LHCN-M2 (cell line): ENCODE measurements at places on chromosomes 3 and 15. TPM values are rescaled to one million over a fixed set of nuclear protein-coding genes. Genes with fewer than 3 reads are reported as not detected.
A peak's percentile ranks its signal among the peaks of the same experiment; 100 is the strongest.

Gene COMMD4
- total RNA-seq, result 185 and 198 TPM in 2 replicates

DNA sequence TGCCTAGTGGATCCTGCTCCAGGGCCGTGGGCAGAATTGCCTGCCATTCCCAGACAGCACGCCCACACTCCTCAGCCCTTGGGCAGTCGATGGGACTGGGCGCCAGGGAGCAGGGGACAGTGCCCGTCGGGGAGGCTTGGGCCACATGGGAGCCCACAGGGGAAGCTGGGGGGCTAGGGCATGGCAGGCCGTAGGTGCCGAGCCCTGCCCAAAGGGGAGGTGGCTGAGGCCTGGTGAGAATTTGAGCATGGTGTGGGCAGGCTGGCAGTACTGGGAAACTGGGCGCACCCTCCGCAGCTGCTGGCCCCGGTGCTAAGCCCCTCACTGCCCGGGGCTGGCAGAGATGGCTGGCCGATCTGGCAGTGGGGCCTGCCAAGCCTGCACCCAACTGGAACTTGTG lies 1225.9 kb upstream of the EPHA6 start:
- DNase-seq, result no peak

GRCh38 chr3:58698246-58698645 lies 31.7 kb upstream of the FAM3D start:
- DNase-seq, result no peak

Gene NRROS
- total RNA-seq, result 1.0 and 2.5 TPM in 2 replicates

DNA sequence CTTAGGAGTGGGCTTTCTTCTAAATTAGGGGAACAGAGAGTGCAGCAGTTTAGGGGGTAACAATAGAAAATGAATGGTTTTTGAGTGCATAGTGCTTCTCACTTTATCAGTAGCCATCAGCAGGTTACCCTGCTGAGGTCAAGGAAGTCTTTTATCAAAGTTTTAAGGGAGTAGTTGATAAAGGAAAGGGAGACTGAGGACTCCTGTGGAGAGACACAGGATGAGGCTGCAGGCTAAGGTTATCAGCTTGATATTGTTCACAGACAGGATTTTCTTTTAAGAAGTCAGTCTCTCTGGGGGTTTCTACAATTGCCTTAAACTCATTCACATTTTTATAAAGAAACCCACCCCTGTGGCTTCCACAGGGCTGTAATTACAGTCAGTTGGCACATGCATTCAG lies 205.0 kb downstream of the AGBL1 start:
- DNase-seq, result no peak

- no peak for DNase-seq
These were observed 13.3 kb downstream of the ZNF592 start for GRCh38 chr15:84761607-84762131.

DNA sequence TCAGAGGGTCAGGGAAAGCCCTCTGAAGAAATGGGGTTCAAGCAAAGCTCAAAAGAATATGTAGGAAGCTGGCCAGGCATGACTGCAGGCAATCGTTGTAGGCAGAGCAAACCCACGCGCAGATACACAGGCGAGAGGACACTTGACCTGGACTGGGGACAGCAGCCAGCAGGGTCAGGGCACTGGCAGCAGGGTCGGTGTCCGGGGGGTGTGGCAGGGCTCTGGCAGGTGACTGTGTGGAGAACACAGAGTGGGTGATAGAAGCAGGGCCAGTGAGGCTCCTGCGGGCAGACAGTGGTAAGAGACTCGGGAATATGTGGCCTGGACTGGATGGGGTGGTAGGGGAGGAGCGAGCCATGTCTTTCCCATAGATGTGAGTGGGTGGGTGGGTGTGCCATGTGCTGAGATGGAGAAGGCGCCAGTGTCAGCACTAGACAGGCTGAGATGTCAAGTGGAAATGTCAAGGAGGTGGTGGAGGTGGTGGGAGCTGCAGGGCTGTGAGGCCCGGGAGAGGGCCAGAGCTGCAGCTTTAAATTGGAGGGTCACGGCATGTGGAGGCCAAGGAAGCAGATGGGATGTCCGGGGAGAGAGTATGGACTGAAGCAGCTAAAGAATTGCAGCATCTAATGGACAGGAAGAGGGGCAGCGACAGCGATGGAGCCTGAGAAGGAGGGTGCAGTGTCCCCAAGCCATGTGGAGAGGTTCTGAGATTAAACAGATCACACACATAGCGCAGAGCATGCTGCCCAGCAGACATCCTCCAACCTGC lies 13.4 kb downstream of the TMEM43 start:
- no peak for DNase-seq

DNA sequence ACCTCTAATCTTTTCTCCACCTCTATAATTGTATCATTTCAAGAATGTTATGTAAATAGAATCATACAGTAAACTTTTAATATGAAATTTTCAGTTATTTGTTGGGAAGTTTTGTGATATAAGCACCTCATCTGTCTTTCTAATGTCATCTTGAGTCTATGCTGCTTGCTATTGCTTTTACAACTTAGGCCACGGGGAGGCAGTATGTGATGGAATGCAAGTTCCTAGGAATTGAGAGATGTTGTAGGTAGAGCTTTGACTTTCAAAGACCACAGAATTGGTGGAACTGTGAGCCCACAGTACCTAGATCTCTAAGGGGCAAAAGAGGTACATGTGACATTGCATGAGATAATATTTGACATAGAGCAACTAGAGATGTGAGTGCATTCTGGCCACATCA lies 328.3 kb downstream of the MFSD1 start:
- DNase-seq, result peak; percentile 64

DNA sequence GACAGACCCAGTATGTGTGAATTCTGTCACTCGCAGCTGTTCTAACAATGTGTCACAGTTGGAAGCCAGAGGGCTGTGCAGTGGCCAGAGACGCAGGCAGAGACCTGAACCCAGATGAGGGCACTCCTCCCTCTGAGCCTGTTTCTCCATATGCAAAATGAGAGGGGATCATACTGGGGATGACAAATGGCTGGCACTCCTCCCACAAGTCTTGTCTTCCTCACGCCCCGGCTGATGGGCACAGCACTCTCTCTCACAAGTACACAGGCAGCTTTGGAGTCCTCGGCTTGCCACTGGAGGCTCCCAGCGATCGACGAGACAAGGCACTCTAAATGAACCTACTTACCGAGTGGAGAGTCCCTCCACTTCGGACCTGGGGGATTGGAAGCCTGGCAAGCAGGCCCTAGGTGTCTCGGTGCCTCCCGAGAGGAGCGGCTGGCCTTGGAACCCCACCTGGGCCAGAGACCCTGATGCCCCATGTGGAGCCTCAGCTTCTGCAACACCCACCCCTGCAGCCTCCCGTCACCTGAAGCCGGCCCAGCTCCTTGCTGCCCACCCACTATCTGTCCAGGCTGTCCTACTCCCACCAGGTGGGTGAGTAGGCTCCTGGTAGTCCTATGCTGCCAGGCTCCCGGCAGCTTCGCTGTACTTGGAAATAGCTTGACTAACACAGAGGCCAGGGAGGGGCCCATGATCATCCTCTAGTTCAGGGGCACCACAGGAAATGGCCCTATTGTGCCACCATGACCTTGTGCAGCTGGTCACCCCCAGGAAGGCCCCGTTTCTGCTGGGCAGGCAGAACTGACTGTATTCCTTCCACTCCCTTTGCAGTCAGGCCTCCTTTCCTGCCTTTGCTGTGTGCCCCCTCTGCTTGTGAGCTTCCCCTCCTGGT lies 65.0 kb upstream of the IQSEC1 start:
- no peak for DNase-seq

DNA sequence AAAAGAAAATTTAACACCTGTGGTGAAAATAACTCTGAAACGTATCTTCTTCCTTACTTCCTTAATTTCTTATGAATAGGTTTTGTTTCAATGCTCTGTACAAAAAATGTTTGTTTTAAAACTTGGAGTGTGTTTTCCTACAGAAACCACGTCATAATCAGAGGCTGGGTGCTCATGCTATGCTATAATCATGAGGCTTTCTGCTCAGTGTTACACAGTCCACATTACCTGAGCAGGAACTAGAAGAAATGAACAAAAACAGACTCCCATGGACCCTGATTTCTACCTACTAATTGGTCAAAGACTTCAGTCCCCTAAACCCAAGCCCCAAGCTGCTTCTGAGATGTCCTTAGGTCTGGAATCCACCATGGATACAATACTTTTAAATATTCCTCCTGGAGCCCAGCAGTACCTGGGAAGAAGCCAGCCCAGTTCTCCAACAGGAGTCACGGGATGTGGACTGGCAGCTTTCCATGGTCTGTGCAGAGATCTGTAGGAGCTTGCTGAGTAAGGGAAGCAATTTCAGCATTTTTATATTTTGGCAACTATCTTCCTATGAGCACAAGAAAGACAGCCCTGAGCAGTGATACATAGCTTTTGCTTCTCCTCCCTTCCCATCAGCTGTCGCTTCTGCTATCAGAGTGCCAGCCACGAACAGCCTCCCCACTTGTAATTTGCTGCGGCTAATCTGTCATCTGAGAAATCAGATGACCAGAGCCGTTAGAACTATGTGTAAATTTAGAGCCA lies 65.6 kb downstream of the WDR72 start:
- no peak for DNase-seq

GRCh38 chr3:88623709-88624108 lies 473.9 kb downstream of the C3orf38 start:
- no peak for DNase-seq

DNA sequence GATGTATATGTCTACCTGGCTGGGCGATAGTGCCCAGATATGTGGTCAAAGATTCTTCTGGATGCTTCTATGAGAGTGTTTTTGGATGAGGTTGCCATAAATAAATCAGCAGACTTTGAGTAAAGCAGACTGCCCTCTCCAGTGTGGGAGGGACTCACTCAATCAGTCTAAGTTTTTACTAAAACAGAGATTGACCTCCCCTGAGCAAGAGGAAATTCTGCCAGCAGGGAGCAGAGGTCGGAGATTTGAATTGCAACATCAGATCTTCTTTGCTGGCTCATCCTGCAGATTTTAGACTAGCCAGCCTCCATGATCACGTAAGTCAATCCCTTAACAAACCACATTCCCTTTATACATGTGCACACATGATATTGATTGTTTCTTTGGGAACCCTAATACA lies 300.9 kb downstream of the MCTP2 start:
- no peak for DNase-seq

DNA sequence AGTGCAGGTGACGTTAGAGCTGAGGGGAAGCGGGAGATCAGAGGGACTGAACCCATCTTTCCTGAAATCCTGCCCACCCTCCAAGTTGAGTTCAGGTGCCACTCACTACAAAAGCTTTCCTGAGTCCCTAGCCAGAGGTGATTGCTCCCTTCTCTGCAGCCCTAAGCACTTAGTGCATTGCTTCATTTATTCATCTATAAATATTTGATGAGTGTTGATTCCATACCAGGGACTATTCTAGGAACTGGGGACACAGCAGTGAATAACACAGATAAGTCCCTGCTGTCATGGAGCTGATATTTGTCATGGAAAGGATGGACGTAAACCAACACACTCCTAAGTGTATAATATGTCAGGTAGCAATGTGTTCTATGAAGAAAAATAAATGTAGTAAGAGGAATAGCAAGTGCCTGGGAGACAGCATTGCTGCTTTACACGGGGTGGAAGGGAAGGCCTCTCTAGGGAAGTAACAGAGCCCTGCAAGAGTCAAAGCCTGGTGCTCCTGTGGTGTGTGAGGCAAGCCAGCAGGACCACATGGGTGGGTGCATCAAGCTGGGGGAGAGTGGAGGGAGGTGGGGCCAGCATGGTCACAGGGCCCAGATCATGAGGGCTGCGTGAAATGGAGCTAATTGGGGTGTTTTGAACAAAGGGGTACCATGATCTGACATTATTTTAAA lies 18.6 kb downstream of the ALPK3 start:
- DNase-seq, result no peak

DNA sequence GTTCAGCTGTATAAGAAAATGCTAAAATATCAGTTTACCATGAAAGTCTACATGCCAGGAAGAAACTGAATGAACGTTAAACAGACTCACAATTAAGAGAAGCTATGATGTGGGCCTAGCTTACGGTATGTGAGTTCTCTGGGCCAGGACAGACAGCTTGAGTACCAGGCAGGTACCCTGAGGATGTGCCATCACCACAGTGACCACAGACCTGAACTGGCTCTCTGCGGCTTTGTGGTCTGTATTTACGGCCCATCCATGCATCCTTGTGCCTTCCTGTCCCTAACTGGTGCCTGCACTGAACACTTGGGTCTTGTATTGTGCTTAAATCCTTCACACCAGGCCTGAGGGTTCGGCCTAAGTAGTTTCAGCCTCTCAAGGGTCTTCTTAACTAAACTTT lies 467.5 kb upstream of the PPP2R3A start:
- DNase-seq, result no peak

Gene NANOGP8
- total RNA-seq, result 0.29 TPM in 1 of 2 replicates, not detected in the other

Gene ZNF774
- total RNA-seq, result 0.75 and 0.77 TPM in 2 replicates

- DNase-seq, result no peak
These were observed 651 bp downstream of the MTMR14 start for GRCh38 chr3:9649791-9650521.

Gene HRH1
- total RNA-seq, result 8.7 and 9.5 TPM in 2 replicates

Gene CHRNA5
- total RNA-seq, result 5.5 and 9.6 TPM in 2 replicates

DNA sequence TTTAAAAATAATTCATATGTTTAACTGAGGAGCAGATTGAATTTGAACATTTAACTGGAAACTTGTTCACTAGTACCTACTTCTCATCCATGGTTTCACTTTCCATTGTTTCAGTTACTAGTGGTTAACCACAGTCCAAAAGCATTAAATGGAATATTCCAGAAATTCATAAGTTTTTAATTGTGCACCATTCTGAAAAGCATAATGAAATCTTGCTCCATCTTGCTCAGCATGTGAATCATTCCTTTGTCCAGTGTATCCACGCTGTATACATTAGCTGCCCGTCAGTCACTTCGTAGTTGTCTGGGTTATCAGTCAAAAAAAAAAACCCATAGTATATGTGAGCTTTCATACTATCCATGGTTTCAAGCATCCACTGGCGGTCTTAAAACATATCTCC lies 217.6 kb downstream of the TPRG1 start:
- peak; percentile 13 for DNase-seq

DNA sequence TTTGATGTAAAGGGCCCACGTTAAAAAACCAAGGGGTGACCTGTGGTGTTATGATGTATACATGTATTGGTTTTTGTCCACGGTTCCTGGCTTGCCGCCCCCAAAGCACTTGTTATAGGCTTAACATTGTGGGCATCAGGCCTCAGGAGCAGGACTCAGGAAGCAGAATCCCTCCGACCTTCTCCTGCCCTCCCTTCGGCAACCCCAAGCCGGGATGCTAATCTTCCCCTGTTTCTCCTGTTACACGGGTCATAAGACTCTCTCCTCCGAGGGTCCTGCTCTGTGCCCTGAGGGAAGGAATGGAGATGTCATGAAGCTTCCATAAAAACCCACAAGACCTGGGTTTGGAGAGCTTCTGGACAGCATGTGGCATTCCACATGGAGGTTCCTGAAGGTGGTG lies 48.8 kb downstream of the RPLP1 start:
- no peak for DNase-seq

GRCh38 chr3:52983336-52983807 lies 62.5 kb downstream of the SFMBT1 start:
- DNase-seq, result no peak
